ENCODE measurements at places on chromosomes 2 and 18.

DNA sequence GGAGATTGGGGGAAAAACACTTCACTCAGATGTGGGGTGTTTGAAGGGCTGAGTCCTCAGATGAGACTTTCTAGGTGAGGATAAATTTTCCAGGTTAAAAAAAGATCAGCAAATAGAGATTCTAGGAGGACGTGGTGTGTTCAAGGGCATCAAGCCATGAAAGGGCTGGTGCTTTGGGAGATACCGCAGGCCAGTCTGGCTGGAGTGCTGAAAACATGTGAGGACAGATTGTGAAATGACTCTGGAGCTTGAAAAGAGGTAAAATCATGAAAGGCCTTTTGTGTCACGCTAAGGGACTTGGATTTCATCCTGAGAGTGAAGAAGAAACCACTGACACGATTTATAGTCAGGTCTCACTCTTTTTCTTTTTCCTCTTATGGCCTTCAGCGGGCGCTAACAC lies 320.5 kb downstream of the DPP10 start:
- DNase-seq, result no peak

DNA sequence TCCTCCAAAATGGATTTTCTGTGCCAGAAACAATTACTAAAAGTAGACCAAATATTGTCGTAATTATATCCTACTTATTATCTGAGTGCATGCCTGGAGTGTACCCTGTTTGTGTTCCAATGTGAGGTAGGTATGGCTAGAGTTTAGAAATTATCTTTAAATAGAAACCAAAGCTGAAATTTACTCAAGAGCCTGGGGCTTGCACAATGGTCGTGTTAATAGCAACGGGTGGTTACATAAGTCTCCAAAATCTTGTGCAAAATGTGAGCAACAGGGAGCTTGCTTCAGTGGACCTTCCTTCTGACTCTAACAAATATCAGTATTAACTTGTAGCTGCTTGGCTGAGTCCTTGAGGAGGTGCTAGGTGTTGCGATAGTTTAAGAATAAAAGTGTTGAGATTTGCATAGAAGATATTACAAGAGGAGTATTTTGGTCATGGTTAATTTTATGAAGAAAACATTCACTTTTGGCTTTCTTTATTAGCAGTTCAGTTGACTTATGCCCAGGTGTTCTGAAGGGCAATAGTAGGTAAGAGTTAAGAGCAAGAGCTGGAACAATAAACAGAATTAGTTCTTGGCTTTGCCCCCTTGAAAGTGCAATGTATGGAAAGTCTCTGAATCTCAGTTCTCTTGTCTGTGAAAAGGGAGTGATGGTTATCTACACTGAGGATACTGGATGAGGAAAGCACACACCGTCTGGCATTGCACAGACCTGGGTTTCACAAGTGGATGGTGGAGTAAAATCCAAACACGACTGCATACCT lies 4.6 kb downstream of the CXCR4 start:
- no peak for DNase-seq

GRCh38 chr2:216345846-216346245 lies 26.4 kb downstream of the MARCHF4 start:
- peak; percentile 32 for DNase-seq

- DNase-seq, result no peak
These were observed 52.4 kb downstream of the STK39 start for GRCh38 chr2:168194784-168195522.

DNA sequence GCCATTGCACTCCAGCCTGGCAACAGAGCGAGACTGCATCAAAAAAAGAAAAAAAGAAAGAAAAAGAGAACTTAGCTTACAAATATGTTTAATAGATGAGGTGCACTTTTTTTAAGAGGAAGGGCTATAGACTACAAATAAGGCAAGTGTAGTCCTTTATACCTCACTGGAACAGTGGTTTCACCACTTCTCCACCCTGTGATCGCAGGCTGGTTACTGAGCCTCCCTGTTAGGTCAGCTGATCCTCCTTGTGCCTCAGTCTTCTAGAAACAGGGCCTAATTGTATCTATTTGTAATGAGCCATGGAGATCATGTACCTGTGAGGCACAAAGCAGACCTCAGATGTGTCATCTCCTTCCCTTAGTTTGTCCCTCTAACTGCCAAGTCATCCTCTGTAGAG lies 4.5 kb downstream of the CXCR2 start:
- DNase-seq, result no peak

- DNase-seq, result no peak
These were observed 63.5 kb downstream of the HDAC4 start for GRCh38 chr2:239337122-239337876.

GRCh38 chr2:11863513-11864328 lies 117.3 kb downstream of the LPIN1 start:
- peak; percentile 96 for DNase-seq

DNA sequence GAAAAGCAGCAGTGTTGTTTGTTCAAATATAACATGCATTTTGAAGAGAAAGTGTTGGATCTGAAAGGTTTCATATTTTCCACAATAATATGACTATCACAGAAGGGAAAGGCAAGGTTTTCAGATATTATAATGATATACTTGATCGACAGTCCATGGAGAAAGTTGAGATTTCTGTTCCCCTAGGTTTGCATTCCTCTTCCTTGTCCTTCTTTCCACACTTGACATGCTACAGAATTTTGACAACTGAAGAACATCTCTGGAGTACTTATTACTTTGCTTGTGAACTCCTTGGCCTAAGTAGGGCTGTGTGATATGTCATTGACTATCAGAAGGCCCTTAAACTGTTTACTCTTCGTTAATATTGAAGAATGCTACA lies 46.5 kb downstream of the TMEFF2 start:
- DNase-seq, result no peak

- no peak for DNase-seq
These were observed 24.9 kb downstream of the BIN1 start for GRCh38 chr2:127081826-127082633.

DNA sequence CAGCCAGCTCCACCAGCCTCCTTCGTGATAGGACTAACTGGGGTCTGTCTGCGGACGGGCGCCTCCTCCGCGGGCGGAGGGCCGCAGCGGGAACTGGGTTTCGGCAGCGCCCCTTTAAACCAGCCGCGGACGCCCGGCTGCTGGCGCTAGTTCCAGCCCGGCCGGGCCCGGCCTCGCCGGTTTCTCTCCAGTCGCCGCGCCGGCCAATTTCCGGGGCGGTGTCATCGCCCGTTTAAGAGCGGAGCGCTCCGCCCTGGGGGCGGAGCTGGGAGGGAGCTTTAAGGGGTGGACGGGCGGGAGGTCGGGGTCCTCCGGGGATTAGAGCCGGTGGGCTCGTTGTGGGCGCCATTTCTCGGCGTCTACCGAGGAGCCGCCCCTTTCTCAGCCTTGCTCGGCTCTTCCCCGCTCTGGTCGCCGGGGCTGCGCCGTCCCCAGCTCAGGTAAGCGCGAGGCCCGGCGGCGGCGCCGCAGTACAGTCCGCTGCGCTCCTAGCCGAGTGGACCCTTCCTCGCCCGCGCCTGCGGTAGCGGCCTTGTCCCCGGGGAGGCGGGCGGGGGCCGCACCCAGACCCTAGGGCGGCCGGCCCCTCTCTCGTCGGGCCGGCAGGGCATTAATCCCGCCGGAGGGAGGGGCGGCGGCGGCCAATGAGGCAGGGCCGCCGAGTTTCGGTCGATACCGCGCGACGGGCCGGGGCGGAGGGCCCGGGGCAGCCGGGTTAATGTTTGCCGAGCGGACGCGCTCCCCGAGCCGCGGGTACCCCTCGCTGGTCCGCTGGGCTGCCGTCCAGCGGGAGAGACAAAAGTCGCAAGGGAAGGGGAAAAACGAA lies at the start of gene EPB41L5:
TSS of gene EPB41L5 (plus strand) at position 307 of the 826 bp plus-strand sequence. CDS start 6,008 bp downstream, outside the sequence.
- peak; percentile 97 for DNase-seq

GRCh38 chr2:191845248-191845715 lies 1.6 kb downstream of the CAVIN2 start:
- DNase-seq, result peak; percentile 42

GRCh38 chr18:28905509-28905908 lies 728.6 kb upstream of the CDH2 start:
- no peak for DNase-seq

GRCh38 chr2:58612973-58613372 lies 371.8 kb upstream of the FANCL start:
- DNase-seq, result no peak

DNA sequence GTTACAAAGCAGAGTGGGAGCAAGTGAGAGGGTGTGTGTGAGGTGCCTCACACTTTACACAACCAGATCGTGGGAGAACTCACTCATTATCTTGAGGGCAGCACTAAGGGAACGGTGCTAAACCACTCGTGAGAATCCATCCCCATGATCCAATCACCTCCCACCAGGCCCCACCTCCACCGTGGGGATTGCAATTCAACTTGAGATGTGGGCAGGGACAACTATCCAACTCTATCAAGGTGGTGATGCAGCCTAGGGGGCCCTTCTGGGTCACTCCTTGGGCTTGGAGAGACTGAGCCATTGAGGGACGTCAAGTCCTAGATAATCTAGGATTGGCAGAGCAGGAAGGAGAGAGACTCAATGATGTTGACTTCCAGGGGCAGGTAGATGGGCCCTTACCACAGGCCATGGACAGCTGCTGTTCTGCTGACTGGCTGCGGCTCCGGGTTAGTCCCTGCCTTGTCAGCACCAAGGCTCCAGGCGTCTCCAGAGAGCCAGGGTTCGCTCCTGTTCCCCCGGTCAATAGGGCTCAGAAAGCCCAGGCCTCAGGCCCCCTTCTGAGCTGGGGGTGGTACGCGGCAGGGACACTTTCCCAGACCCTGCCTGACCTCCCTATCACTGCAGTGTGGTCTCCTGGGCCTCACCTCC lies 193.2 kb upstream of the HS6ST1 start:
- no peak for DNase-seq

DNA sequence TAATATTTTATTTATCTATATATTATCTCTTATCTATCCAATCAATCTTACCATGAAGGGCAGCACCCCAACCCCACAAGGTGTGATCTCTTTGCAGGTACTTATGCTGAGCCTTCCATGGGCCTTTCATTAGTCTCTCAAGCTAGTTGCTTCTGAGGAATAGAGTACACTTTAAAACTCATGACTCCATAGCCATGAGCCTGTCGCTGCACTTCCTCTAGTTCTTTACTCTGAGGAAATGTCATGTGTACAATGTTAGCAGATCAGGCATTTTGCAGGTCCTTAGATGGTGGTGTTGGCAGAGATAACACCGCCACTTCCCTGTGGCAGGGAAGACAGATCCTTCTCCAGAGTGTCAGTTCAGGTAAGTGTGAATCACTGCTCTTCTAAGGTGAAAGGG lies 29.5 kb upstream of the STAT4 start:
- DNase-seq, result no peak

- no peak for DNase-seq
These were observed 98.9 kb upstream of the NDUFV2 start for GRCh38 chr18:9003406-9004100.

- DNase-seq, result no peak
These were observed 22.9 kb downstream of the GRHL1 start for GRCh38 chr2:9974343-9974742.

DNA sequence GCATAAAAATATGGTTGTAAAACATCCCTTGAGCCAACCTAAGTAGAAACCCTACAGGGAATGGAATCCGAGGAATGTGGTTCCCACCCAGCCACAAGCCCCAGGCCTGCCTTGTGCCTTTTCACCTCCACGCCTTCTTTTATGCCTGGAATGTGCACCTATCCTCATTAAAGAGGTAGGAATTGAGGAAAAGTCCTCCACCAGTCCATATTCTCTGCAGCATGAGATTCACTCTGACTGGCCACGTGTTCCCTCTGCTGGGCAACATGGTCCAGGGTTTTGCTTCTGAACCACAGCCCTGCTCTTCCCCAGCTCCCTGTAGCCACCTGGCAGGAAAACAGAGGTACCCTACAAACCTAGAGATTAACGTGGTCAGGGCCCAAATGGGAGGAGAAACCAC lies 787.9 kb upstream of the RAB6C start:
- peak; percentile 95 for DNase-seq

DNA sequence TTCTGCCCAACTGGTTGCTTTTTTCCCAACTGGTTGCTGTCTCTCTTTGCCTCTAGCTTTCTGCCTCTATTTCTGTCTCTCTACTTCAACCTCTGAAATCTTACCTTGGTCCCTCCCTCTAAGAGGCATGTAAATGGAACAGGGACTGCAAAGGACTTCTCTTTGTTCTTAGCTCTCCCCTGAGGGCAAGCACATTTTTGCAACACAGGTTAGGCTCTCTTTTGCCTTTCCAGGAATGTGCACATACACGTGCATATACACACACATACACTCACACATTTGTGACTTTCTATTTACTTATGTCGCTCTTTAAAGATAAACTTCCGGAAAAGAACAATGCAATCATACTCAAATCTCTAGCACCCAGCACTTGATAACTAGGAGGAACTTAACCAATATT lies 262.6 kb upstream of the DDX18 start:
- DNase-seq, result peak; percentile 65

GRCh38 chr2:152056418-152056817 lies 42.4 kb downstream of the CACNB4 start:
- DNase-seq, result no peak

- no peak for DNase-seq
These were observed 153.3 kb downstream of the ZNF236 start for GRCh38 chr18:76975577-76976110.

- DNase-seq, result no peak
These were observed 45.2 kb upstream of the IL1RL1 start for GRCh38 chr2:102266204-102266603.

- no peak for DNase-seq
These were observed 89.3 kb downstream of the TRIP12 start for GRCh38 chr2:229832510-229832898.

DNA sequence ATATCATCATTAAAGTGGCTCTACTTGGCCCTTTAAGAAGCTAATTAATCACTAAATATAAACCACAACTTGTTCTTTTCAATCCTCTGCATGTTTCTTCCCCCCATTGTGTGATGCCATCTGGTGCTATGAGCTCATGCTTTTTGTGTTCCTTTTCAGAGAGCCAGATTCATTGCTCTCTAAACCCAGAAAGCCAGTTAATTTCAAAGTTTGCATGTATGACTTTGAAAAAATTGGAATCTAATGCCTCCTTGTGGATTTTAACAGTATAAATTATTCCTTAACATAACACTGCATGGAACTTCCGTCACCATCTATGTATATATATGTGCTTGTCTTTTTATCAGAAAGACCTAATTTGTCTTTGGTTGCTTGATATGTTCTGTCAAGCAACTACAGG lies 31.1 kb downstream of the TMEM178A start:
- no peak for DNase-seq

- DNase-seq, result no peak
These were observed 79.8 kb downstream of the RHOB start for GRCh38 chr2:20526708-20527107.

DNA sequence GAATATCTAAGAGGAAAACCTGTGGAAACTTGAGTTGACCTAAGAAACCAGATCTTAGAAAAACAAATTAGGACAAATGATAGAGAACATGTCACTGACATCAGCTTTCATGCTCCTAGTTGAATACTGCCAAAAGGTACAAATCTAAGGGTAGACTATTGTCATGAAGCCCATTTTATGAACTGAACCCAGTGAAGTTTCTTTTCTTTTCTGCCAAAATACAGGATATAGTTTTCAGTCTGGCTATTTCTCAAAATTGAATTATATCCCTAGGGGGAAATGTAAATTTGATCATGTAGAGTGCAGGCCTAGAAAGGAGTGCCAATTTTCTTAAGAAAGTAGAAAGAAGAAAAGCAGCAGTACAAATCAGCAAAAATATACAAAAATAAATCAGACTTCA lies 46.6 kb downstream of the FSIP2 start:
- DNase-seq, result no peak
